ENCODE measurements at places on chromosomes 16 and 17.

DNA sequence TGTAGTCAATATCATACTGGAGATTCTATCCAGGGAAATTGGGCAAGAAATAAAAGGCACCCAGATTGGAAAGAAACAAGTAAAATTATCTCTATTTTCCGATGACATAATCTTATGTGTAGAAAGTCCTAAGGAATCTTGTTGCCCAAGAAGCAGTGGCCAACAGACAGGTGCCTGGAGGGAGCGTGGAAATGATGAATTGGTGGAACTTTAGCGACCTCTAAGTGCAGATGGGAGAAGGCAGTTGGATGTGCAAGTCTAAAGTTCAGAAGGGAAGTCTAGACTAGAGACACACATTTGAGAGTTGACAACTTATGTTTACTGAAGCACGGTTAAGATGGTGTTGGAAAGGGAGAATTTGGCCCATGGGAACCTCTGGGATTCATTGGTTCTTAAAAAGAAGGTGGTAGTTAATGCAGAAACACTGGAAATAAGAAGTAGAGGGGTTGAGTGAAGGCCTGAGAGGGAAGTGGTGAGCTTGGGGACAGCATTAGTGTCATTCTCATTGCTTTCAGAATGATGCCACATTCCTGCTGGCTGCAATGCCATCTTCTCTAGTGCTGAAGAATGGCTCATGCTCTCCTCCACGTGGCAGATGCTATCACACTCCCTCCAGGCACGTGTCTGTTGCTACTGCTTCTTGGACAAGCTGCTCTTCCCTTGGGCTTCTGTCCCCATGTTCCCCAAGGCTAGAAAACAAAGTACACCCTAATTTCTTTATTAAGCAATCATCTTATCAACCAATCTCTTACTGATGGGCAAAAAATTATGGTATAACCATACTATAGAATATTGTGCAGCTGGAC lies 24.0 kb downstream of the TAT start:
- peaks cover 3% of the 10 kb centered on the region for H3K27me3 ChIP-seq
- H3K27ac ChIP-seq: no peak overlapping the region
- peaks cover 23% of the 10 kb centered on the region for H3K36me3 ChIP-seq
- H3K4me1 ChIP-seq: no peaks in the 10 kb centered on the region

DNA sequence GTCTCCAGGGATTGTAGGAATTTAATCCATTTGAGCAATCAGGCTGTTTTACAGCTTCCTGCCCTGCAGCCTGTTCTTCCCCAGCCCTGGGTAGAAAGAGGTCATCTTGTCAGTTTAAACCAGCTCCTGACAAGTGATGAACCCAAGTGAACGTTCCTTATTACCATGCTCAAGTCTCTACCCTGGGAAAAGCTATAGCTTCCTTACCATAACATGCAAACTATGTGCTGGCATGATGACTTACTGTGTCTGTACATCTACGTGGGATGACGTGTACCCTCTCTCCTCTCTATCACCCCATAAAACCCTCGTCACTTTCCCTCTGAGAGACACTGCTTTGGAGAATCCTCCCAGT lies 452.2 kb downstream of the XYLT1 start:
- H3K36me3 ChIP-seq: no peaks in the 10 kb centered on the region
- no peaks in the 10 kb centered on the region for H3K27me3 ChIP-seq
- H3K27ac ChIP-seq: no peak overlapping the region
- no peak overlapping the region for H3K4me3 ChIP-seq
- no peak for DNase-seq

GRCh38 chr17:12592941-12593340 lies 72.7 kb upstream of the MYOCD start:
- no peaks in the 10 kb centered on the region for H3K36me3 ChIP-seq
- H3K27ac ChIP-seq: no peak overlapping the region
- H3K4me1 ChIP-seq: no peaks in the 10 kb centered on the region
- no peak for DNase-seq
- H3K27me3 ChIP-seq: no peaks in the 10 kb centered on the region
- H3K4me3 ChIP-seq: no peak overlapping the region

GRCh38 chr17:65985571-65985970 lies 206.4 kb downstream of the CEP112 start:
- H3K4me3 ChIP-seq: no peak overlapping the region
- H3K4me1 ChIP-seq: peaks cover 6% of the 10 kb centered on the region
- H3K27me3 ChIP-seq: no peaks in the 10 kb centered on the region
- no peak for DNase-seq
- H3K36me3 ChIP-seq: peaks cover 3% of the 10 kb centered on the region
- H3K27ac ChIP-seq: no peak overlapping the region

GRCh38 chr16:1082952-1083675 lies 10.6 kb downstream of the SSTR5 start:
- H3K27ac ChIP-seq: no peak overlapping the region
- peaks cover 16% of the 10 kb centered on the region for H3K27me3 ChIP-seq
- peaks cover 9% of the 10 kb centered on the region for H3K4me1 ChIP-seq
- H3K4me3 ChIP-seq: no peak overlapping the region
- peaks cover 1% of the 10 kb centered on the region for H3K36me3 ChIP-seq

- peaks cover 2% of the 10 kb centered on the region for H3K36me3 ChIP-seq
- no peak for DNase-seq
Measured at GRCh38 chr16:48611329-48612137, 1.6 kb upstream of the N4BP1 start.

DNA sequence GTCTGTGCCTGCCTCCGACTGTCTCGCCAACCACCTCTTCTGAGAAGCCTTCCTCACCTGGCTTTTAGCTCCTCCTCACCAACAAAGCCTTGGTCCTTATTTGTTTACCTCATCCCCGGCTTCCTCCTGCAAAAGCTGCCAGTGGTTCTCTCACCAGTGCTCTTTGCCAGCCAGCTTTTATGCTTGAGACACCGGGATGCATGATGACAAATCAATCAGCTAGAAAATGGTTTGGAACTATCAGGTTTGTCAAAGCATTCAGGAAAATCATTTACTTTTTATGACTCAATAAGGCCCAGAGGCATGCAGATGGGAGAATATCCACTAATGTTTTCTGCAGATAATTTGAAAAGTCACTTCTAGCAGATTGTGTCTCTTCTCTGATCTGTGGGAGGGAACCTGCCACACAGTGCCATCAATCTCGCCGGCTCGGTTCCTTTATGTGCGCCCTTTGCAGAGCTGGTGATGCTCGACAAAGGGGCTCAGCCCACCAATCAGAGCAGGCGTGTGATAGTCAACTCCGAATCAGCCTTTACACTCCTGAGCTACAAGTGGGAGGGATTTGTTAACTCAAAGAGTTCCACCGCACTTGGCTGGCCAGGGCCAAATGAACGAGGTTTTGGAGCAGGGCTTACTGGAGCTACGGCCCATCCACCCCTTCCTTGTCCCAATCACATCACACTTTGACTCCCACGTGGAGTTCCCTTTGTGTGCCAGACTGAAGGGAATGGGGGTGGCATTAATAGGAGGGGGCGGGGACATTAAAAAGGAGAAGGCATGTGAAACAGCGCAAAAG lies 85.8 kb downstream of the MRC2 start:
- H3K27ac ChIP-seq: no peak overlapping the region
- H3K4me1 ChIP-seq: no peaks in the 10 kb centered on the region
- no peak for DNase-seq
- H3K4me3 ChIP-seq: no peak overlapping the region

DNA sequence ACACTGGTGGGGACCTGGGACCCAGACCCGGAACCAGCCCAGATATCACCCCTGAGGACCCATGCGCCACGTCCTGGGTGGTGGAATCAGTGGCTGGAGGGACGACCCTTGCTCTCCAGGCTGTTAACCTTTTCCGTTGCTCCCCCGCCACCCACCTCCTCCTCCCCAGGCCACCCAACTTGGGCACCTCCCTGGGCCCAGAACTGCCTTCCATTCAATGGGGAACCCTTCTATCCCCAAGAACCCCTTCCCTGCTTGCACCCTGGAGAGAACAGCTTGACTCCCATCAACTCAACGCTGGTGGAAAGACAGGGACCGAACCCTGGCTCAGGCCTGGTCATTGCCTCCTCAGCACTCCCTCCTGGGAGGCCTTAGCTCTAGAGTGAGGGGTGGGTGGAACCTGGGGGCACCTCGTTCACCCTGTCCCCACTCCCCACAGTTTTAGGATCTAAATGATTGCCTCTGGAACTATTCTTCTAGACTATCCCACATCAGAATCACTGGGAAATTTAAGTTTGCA lies 5.7 kb upstream of the IL32 start:
- peak overlapping the region; percentile 69 for H3K4me3 ChIP-seq
- H3K4me1 ChIP-seq: peaks cover 5% of the 10 kb centered on the region
- peak overlapping the region; percentile 90 for H3K27ac ChIP-seq
- peaks cover 4% of the 10 kb centered on the region for H3K36me3 ChIP-seq
- DNase-seq: no peak

DNA sequence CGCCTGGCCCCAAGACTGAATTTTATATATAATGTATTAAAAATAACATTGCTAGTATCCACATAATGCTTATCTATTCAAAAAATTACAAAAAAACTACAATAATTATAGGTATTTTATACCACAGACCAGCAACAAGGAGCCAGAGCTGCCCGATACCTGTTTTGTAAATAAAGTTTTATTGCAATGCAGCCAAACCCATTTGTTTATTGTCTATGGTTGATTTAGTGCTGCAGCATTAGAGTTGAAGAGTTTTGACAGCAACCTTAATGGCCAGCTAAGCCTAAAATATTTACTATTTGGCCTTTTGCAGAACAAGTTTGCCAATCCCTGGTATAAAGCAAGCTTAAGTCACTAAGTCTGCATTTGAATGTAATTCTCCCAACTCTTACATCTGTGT lies 5.6 kb downstream of the MEIOC start:
- H3K36me3 ChIP-seq: peaks cover 2% of the 10 kb centered on the region
- no peak for DNase-seq
- H3K27me3 ChIP-seq: peaks cover 11% of the 10 kb centered on the region
- peaks cover 2% of the 10 kb centered on the region for H3K4me1 ChIP-seq
- no peak overlapping the region for H3K27ac ChIP-seq
- no peak overlapping the region for H3K4me3 ChIP-seq

- peaks cover 2% of the 10 kb centered on the region for H3K36me3 ChIP-seq
- no peaks in the 10 kb centered on the region for H3K27me3 ChIP-seq
- peaks cover 7% of the 10 kb centered on the region for H3K4me1 ChIP-seq
- no peak overlapping the region for H3K27ac ChIP-seq
Measured at GRCh38 chr16:74611721-74612120, 4.8 kb upstream of the GLG1 start.

DNA sequence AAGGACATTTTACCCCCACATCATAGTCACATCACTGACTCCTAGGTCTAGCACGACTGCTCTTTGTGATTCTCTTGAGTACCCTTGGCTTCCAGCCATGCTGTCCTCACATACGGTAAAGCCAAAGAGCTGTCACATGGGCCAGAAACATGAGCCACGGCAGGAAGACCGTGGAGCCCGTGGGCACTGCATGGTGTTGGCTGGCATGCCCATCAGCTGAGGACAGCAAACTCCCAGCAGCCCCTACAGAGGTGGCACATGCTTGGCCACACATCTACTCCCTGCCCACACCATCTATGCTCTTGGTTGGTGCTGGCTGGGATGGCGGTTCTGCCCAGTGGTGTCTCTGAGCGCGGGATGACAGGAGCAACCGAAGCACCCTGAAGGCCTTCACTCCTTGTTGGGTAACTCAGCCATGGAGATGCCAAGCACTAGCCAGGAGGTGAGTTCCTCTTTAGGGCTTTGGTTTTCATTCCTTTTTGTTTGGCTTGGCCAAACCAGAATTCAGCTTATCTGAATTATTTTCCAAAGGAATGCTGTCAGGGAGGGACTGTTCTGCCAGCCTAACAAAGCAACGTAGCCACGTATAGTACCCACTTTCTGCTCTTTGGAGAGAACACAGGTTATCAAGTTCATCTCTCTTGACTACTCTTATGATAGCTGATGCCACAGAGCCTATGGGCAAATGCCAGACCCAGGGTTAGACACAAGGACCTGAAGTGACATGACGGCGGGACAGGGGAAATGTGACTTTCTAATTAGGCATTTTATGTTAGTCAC lies 10.0 kb downstream of the TNFAIP1 start:
- no peak for DNase-seq
- H3K36me3 ChIP-seq: peaks cover 9% of the 10 kb centered on the region
- H3K4me1 ChIP-seq: no peaks in the 10 kb centered on the region
- no peak overlapping the region for H3K4me3 ChIP-seq

DNA sequence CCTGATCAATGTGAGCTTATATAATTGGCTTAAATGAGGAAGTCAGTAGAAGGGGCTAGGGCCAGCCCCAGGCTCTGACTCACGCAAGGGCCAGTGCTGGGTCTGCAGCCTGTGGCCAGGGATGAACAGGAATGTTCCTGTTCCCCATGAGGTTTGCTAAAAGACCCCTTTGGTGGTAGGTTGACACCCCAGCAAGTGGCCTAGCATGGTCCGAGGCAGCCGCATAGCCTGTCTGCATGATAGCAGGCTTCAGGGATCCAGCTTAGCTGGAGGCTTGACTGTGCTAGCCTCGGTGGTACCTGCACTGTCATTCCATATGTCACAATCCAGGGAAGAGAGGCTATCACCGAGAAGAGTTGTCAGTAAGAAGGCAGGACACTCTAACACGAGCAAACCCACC lies 23.5 kb downstream of the TRIM25 start:
- no peak for DNase-seq
- H3K36me3 ChIP-seq: peaks cover 29% of the 10 kb centered on the region
- no peak overlapping the region for H3K4me3 ChIP-seq
- H3K27me3 ChIP-seq: no peaks in the 10 kb centered on the region

GRCh38 chr17:58329810-58330537 lies 1.4 kb upstream of the TSPOAP1 start:
- no peak overlapping the region for H3K4me3 ChIP-seq
- H3K27ac ChIP-seq: no peak overlapping the region
- no peaks in the 10 kb centered on the region for H3K36me3 ChIP-seq
- DNase-seq: no peak
- peaks cover 7% of the 10 kb centered on the region for H3K4me1 ChIP-seq

DNA sequence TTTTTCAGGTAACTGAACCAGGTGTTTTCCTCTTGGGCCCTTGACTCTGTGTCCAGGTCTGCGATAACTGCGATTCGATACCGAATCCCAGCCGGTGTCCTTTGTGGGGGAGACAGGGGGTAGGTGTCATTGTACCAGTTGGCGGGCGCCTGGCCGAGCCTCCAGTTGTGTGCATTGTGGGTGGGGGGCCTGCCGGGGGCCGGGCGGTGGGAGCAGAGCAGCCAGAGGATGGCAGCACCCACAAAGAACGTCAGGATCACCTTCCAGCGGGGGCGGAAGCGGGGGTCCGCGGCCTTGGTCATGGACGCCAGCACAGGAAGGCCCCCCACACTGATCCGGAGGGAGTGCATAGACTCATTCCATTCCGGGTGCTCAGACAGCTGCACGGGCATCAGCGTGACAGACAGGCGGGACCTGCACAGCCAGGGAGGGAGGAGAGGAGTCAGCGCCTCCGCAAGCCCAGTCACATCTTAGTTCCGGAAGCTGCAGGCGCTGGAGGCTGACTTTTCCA lies 12.3 kb downstream of the CANT1 start:
- H3K36me3 ChIP-seq: peaks cover 18% of the 10 kb centered on the region
- no peak overlapping the region for H3K4me3 ChIP-seq
- no peaks in the 10 kb centered on the region for H3K27me3 ChIP-seq
- DNase-seq: no peak

- DNase-seq: no peak
- H3K4me1 ChIP-seq: peaks cover 5% of the 10 kb centered on the region
- H3K27ac ChIP-seq: no peak overlapping the region
Measured at GRCh38 chr17:34435182-34435928, 72.3 kb upstream of the CCL1 start.

- H3K4me1 ChIP-seq: peaks cover 4% of the 10 kb centered on the region
- peaks cover 5% of the 10 kb centered on the region for H3K27me3 ChIP-seq
- H3K4me3 ChIP-seq: no peak overlapping the region
- H3K27ac ChIP-seq: no peak overlapping the region
- no peaks in the 10 kb centered on the region for H3K36me3 ChIP-seq
- no peak for DNase-seq
Measured at GRCh38 chr17:55492781-55493341, 18.4 kb downstream of the SMIM36 start.

Data from progenitor cell of endocrine pancreas (in vitro differentiated cells).